Thoracic aorta endothelial cell (primary cell): ENCODE measurements at places on chromosomes 4 and X. TPM values are rescaled to one million over a fixed set of nuclear protein-coding genes. Genes with fewer than 3 reads are reported as not detected.

The SCML2 gene
- total RNA-seq: 2.7 and 4.4 TPM in 2 replicates

The DSPP gene
- not detected in 2 replicates for total RNA-seq

The RTL9 gene
- not detected in 2 replicates for total RNA-seq

The CTAG1A gene
- total RNA-seq: not detected in 2 replicates

The CT45A2 gene
- not detected in 2 replicates for total RNA-seq

The UGT2B17 gene
- total RNA-seq: not detected in 2 replicates

The GABRG1 gene
- total RNA-seq: not detected in 2 replicates

The GLUD2 gene
- total RNA-seq: 1.5 and 3.4 TPM in 2 replicates

The TGIF2LX gene
- not detected in 2 replicates for total RNA-seq

The FGF2 gene
- total RNA-seq: 26.3 and 30.0 TPM in 2 replicates

The ZDHHC15 gene
- total RNA-seq: 0.14 and 0.40 TPM in 2 replicates

The CAPN6 gene
- total RNA-seq: not detected in 2 replicates

The HTN3 gene
- total RNA-seq: not detected in 2 replicates

The ARR3 gene
- total RNA-seq: not detected in 2 replicates

The ANK2 gene
- 1.7 and 2.1 TPM in 2 replicates for total RNA-seq

The CYBB gene
- total RNA-seq: not detected in 2 replicates

The CCNQ gene
- 25.4 and 27.7 TPM in 2 replicates for total RNA-seq

The VEGFD gene
- 0.53 and 0.65 TPM in 2 replicates for total RNA-seq

The TACR3 gene
- total RNA-seq: not detected in 2 replicates

The ZNF275 gene
- total RNA-seq: 8.8 and 9.8 TPM in 2 replicates

The DYNLT3 gene
- total RNA-seq: 38.3 and 43.4 TPM in 2 replicates

The PABPC1L2A gene
- total RNA-seq: not detected in 2 replicates

The SOX3 gene
- not detected in 2 replicates for total RNA-seq

The MAGEC1 gene
- not detected in 2 replicates for total RNA-seq

The KLB gene
- under 0.01 TPM in 1 of 2 replicates, not detected in the other for total RNA-seq
